ENCODE measurements at places on chromosomes 6 and 20.

DNA sequence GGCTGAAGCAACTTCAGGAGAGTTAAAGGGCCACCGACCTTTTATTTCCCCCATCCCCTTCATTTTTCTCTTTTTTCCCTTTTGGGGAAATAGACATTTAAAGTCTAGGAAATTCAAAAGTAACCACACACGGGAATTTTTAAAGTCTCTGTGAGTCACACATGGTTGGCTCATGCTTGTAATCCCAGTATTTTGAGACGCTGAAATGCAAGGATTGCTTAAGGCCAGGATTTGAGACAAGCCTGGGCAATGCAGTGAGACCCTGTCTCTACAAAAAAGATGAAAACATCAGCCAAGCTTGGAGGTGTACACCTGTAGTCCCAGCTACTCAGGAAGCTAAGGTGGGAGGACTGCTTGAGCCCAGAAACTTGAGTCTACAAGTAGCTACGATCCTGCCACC, 34.2 kb downstream of the KATNA1 start:
- DNase-seq: peak; percentile 64

DNA sequence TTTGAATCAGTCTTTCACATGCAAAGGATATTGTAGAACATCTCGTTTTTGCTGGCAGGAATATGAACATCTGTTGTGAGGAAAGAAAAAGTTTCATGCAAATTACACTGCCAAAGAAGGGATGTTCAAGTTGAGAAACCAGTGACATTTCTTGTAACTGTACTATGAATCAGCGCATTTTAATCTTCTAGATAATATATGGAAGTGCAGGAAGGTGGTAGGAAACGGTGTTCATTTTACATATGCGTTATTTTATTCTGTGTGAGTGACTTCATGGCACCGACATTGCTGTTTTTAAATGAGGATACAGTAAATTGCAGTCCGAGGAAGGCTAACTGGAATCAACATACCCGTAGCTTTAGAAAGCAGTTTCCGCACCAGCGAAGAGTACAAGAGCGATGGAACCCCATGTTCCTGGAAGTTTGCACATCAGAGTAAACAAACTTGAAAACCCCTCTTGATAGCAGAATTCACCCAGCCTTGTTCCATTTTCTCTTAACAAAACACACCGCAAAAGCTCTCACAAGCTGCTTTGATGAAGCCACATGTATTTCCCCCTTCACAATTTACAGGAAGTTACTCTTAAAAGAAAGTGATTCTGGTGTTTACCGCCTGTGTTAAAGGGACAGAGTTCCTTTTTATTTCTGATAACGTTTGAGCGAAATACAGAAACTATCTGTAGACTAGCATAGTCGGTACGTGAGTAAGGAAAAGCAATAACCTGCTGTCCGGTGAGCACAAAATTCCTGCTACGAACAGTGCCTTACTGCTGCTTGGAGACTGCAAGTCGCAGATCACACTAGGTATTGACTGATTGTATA, 11.5 kb downstream of the PRDM1 start:
- peak; percentile 74 for DNase-seq

GRCh38 chr6:133431031-133431430, 189.9 kb downstream of the EYA4 start:
- no peak for DNase-seq

DNA sequence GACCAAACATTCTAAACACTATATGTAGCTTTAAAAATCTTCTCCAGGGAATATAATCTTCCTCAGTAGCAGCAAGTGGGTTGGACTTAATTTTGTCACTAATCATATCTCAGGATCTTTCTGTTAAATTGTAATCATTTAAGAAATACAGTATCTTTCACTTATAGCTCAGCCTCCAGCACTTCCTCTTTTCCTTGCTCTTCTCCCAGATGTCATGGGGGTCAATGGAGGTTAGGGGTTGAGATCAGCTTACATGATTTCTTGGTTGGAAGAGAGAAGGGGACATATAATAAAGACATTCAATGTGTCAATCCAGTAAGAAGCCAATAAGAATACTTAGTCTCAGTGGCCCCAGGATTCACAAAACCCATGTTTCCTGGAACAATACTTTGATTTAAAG, 15.7 kb upstream of the REPS1 start:
- DNase-seq: no peak

DNA sequence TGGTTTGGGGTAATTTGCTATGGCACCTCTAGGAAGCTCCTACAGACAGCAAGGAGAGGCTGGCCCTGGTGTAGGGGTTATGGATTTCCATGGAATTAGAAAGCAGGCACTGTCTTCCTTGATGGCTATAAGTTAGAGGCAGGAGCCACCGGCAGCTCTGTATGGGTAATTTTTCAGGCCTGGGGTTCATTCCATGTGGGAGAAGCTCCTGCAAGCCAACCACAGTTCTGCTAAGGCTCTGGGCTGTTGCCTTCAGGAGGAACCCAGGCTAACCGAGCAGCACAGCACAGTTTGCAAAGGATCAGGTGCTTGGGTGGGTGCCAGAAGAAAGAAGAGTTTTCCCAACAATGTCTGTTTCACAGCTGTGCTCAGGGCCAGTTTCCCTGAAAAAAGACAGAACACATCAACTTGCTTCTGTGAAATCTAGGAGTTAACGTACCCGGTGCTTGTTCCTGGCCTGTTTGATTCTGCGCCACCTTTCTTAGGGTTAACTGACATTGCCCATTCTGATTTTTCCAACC, 162.8 kb upstream of the MYLIP start:
- DNase-seq: no peak

DNA sequence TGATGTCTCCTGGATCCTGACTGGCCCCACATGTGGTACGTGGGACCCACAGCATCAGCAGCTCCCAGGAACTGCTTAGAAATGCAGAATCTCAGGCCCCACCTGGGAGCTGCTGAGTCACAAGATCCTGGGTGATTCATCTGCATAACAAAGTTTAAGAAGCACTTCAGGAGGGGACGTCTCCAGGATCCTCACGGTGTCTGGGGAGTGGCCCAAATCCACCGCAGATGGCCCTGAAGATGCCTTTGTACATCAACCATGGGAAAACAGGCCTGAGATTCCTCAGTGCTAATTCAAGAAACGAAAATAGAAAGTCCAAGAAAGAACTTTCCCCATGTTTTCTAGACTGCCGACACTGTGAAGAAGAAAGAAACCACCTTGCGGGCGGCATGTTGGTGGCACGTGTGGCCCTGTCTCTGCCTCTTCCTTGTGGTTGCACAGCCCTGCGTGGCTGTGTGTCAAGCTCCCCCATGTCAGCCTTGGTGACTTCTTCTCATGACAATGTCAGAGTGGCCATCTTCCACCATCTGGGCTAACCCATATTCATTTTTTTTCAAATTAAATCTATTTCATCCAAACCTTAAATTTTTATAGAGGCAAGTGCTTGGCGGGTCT, 26.1 kb downstream of the RRBP1 start:
- peak; percentile 47 for DNase-seq

DNA sequence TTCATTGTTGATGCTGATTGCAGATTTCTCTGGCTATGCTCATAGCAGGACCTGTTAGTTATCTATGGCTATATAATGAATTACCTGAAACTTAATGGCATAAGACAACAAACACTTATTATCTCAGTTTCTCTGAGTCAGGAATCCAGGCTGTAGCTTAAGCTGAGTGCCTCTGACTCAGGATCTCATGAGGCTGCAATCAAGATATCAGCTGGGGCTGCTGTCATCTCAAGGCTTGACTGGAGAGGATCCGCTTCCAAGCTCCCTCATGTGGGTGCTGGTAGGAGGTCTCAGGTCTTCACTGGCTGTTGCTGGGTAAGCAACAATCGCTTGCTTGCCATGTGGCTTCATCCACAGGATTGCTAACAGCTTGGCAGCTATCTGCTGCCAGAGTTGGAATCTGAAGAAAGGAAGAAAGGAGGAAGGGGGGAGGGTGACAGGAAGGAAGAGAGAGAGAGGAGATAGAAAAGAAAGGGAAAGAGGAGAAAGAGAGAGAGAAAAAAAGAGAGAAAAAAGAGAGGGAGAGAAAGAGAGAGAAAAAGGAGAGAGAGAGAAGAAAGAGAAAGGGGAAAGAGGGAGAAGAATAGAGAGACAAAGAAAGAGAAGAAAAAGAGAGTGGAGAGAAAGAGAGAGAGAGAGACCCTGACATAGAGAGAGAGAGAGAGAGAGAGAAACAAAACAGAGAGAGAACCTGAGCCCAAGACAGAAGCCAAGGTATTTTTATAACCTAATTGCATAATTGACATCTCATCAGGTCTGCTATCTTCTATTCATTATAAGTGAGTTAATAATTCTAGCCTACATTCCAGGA, 579.0 kb upstream of the BTBD3 start:
- DNase-seq: peak; percentile 88

All from iris pigment epithelial cell (primary cell).